ENCODE measurements at places on chromosomes 11 and 22.
A peak's percentile ranks its signal among the peaks of the same experiment; 100 is the strongest.

DNA sequence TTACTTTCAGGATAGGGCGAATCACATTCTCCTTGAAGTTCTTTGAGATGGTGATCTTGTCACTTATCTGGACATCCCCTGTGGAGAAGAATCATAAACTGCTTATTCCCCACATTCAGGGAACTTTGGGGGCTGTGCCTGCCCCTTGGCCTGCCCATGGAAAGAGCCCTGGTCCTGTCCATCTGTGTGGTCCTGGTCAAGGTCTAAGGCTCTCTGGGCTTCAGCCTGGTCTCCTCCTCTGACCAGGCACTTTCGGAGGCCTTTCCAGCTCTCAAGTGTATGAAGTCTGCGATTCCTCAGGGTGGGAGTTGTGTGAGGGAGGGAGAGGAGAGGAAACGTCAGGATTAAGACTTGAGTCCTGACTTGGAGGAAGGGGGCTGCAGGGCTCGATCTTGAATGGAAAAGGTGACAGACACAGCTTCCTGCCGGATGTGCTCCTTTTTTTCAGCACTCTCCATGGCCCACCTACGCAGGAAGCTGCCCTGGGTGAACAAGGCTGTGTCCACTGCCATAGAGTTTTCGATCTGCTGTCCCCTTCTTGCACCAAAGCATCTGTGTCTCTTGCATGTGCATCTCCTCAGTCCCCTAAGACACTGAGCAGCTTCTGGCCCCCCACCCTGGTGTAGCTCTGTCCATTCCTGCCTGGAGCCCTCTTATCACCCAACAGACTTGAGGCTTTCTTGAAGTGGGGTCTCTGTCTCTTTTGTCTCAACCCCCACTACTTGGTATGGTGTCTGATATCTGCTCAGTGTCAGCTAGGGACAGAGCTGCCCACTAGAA is 50.8 kb upstream of the PHOX2A start:
- DNase-seq: no peak

DNA sequence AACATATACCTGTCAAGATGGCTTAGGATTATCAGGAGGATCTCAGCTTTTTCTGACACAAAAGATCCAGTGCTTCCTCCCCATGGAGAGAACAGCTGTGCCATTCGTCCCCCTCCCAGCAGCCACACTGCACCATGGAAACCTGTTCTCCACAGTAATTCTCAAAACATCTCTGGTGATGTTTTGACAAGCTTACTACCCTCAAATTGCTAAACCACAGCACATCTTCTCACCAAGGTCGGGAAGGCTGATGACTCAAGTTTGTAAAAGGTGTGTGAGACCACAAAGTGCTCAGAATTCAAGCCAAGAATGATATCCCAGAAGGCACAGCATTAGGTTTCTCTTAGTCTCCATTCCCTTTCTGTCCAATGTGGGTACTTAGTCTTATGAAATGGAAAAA is 3.9 kb upstream of the RAB38 start:
- DNase-seq: no peak

- DNase-seq: no peak
These were observed 168.1 kb downstream of the ADAMTS15 start for GRCh38 chr11:130616573-130616972.

- no peak for DNase-seq
These were observed 50.5 kb downstream of the CLTCL1 start for GRCh38 chr22:19240813-19241592.

- peak; percentile 16 for DNase-seq
These were observed 365.7 kb upstream of the CADM1 start for GRCh38 chr11:115869780-115870431.

GRCh38 chr11:110433393-110434333 is 3.9 kb downstream of the FDX1 start:
- no peak for DNase-seq

Data from GM19239 (cell line).